ENCODE measurements at places on chromosomes 7 and 10. TPM values are rescaled to one million over a fixed set of nuclear protein-coding genes. Genes with fewer than 3 reads are reported as not detected.

DNA sequence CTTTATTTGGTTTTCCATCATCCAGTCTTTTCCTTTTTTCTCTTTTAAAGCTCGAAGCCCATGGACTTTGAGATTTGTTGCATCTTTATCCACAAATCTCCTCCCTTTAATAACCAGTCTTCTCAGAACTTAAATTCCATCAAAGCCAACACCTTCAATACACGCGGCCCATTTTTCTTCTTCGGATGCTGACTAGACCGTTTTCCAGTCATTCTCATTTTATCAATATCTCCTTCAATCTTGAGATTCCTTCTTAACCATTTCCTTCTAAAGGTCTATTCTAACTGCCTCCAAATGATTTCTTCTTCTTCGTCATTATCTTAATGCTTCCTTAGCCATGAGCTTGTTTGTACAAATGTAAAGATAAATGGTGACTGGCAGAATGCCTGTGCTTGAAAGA lies 173.5 kb downstream of the BAMBI start:
- no peak for DNase-seq

DNA sequence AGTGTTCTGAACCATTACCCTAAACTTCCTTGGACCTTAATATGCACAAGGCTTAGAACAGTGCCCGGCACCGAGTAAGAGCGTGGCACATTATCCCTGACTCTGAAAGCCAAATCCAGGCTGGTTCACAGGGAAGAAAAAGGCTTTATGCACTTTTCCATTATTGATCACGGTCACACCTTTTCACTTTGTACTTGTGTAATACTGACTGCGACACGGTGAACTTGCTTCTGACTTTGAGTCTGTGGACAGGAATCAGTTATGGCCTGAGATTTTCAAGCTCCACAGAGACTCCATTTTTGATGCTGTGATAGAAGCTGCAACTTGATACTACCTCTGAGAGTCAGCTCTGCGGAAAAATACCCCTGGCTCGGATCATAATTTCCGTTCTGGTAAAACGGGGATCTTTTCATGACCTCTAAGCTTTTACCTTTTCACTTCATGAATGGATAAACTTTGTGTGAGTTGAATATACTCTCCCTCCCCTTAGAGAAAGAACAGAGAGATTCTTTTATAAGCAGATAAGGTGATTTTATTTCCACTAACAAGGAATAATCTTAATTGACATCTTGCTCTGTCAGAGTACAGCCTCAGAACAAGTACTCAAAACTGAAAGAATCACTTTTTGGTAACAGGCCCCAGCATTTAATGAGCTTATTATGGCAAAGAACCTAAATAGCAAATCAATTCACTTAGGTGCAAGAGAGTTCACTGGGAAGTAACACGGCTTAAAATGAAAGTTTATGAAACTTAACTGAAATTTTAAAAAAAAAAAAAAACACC lies 88.8 kb downstream of the ELMO1 start:
- DNase-seq = no peak

CRHR2 gene
- 0.06 TPM for polyA plus RNA-seq

DNA sequence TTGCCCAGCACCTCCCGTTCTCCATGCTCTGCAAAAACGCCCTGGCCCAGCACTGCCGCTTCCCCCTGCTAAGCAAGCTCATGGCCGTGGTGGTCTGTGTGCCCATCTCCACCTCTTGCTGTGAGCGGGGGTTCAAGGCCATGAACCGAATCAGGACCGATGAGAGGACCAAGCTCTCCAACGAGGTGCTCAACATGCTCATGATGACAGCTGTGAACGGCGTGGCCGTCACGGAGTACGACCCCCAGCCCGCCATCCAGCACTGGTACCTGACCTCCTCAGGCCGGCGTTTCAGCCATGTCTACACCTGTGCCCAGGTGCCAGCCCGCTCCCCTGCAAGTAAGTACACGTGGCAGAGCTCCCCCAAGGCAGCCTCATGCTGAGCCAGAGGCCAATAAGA lies 11.6 kb upstream of the ATP6V0E2 start:
- DNase-seq = no peak

- DNase-seq = no peak
These were observed 121.6 kb downstream of the RELN start for GRCh38 chr7:103867874-103868273.

GRCh38 chr7:99121496-99122021 lies 22.3 kb downstream of the SMURF1 start:
- no peak for DNase-seq

DNA sequence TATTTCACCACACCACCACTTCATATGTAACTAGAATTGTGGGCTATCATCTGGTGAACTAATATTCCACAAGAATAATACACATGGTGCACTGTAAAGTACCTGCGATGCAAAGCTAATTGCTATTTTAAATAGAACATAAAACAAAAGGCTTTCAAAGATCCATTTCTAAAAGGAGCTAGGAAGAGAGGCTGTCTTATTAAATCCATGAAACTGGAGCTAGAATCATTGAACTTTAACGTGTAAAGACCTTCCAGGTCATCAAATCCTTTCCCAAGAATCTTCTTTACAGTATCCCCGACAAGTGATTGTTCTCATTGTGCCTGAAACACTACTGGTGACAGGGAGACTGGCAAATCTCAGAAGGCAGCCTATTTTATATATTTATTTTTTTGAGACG lies 224.9 kb downstream of the CHCHD3 start:
- DNase-seq = no peak

- DNase-seq = no peak
These were observed 152.6 kb downstream of the ZMYND11 start for GRCh38 chr10:287814-288213.

DNA sequence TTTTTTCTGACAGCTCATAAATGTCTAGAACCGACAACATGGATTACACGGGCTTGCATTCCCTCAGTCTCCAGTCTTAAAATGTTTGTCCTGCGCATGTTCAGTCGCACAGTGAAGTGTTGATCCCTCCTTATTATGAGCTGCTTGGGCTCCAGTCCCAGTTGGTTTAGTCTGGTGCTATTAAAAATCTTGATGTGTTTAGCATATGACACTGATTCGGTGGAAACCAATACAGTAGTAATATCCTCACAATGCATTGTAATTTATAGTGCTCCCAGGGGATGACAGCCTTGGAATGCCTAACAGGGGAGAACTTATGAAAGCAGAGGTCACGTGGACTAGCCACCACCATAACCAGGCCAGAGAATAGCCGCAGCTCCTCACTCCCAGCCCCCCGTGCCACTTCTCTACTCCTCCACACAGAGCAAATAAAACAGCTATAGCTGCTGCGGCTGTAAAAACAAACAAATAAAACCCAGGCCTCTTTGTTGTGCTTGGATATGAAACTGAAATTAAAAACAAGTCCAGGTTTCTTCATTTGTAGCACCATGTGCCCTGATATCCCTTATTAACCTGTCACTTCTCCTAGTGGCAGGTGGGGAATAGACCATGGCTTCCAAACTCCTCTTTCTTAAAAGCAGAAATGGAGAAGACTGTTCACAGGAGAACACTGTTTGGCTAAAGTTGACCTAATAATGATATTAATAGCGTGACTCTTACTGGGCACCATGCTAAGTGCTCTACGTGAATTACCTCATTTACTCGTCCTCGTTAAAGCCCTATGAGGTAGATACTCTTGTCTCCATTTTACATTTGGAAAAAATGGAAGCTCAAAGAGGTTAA lies 7.7 kb downstream of the DPCD start:
- no peak for DNase-seq

DNA sequence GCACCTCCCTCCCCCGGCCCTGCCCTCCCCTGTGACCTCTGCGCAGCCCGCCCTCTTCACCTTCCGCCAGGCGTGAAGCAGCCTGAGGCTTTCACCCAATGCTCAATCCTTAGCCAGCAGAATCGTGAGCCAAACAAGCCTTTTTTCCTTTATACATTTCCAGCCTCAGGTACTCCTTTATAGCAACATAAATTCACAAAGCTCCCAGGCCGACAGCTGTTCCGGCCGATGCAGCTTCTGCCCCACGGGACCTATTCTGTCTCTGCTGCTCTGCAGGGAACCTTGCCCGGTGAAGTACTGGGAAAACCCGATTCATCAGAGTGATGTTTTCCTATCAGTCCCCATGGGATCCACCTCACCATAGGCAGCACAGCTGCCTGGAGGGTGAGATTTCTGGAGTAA lies 87.4 kb downstream of the CHST15 start:
- DNase-seq = no peak

EFCAB10 gene
- 1.2 TPM for polyA plus RNA-seq

- no peak for DNase-seq
These were observed 21.9 kb downstream of the ARID5B start for GRCh38 chr10:61923210-61923949.

TUBAL3 gene
- polyA plus RNA-seq = 0.22 TPM

DNA sequence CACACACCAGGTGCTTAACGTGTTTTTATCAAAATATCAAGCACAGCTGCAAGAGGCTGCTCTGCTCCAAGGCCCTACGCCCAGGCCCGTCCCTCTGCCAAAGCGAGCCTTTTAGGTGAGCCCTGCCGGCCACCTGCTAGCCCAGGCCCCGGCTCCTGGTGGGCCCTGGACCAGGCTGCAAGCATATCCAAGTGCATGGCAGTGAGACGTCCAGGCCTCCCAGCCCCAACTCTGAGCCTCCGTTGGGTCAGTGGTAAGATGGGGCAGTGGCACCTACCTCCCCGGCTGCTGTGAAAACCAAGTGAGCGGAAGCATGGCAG lies 136.2 kb downstream of the LHPP start:
- no peak for DNase-seq

DNA sequence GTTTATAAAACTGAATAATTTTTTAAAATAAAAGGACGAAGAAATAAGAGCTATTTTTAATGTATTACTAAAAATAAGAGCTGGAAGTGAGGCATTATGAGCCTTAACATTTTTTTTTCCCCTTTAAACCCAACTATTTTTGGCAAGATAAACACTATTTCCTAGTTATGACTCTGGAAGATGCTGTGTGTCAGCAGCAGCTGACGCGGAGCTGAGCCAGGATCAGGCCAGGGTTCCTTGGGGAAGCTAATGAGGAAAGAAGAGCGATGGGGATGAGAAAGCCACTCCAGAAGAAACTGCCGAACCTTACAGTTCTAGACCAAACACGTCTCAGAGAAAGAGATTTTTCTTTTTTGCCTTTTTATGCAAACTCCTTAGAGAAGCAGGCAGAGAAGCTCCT lies 85.9 kb downstream of the USP6NL start:
- DNase-seq = no peak

DNA sequence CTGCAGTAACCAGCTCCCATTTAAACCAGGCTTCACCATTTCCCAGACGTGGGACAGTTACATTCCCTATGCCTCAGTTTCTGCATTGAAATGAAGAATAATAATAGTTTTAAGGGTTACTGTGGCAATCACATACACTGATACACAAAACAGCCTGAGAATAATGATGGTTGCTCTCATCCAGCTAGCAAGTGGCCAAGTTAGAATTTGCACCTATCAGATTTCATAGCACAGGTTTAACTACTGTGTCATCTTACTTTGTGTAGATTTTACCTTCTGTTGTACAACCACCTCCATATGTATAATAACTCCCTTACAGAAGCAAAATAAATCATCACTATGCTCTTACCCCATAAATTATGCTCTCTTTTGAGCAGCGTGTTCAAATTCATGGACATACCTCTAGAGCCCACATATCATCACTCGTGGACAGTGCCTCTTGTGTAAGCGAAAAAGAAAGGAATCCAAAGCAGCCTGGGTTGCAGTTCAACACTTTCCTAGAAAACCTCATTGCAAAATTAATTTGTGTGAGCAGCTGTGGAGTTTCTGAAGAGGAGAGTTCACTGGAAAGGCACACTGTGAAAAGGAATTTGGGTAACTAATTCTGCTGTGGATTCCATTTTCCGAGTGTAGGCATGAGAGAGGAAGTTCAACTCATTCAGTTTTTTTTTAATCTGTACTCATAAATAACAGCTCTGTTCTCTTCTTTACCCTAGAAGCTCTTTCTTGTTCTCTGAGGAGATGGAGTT lies 492.5 kb downstream of the ARL4A start:
- DNase-seq = no peak

DNA sequence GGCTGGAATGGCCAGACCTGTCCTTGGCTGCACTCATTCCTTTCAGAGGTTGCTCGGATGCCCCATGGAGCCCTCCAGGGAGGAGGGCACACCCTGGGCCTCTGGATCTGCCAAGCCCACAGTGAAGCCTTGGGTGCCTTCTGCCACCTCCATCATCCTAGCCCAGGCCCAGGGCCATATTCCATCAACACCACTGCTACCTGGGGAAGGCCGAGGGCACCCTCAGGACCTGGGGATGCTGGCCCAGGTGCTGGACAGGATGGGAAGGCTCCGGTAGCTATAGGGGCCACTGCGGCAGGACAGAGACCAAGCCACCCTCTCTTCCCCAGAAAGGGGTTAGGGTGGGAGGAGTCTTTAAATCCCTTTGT lies 810 bp downstream of the OPN4 start:
- no peak for DNase-seq

DNA sequence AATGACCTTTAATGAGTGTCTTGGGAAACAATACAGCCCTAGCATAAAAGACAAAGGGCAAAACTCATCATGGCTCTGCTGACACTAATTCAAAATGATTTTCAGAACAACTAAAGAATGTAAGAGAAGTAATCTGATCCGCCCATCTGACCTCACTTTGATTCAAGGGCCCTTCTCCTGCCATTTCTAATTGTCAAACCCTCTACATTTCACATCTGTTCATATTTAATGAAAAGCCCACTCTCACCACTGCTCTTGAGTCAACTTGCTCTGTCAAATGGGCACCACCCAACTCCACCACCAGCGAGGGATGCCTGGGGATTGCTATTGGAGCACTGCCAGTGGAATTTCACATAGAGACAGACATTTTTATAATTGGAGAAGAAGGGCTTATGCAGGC lies 639.2 kb downstream of the KCNMA1 start:
- DNase-seq = no peak

EGFR gene
- 28.3 TPM for polyA plus RNA-seq

ZFAND2A gene
- 25.9 TPM for polyA plus RNA-seq

DNA sequence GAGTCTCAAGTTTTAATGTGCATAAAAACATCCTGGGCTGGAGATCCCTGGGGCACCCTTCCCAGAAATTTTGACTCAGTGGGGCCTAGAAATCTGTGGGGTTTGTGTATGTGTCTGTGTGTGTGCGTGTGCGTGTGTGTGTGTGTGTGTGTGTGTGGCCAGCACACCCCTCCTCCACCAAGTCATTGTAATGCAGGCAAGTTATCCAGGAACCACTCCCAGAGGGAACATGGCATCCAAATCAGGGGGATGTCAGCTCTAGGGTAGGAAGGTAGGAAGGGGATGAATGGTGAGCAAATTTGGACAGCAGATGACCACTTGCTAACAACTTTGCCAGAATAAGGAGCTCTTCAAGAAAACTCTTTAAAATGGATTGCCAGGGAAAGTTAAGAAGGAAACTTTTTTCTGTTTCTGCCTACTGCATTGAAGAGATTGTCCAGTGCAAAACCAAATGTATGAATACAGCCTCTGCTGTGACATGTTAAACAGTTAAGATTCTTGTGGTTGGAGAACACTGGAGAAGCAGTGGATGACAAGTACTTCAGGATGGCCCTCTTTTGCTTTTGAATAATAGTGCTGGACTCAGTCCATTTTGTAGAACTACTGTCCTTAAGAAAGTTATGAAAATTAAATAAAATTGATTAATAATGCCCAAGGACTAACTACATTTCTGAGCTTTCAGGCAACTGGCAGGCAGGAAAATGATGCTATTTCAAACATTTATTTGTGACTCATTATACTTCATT lies 12.3 kb downstream of the STAMBPL1 start:
- DNase-seq = no peak
